ENCODE measurements at places on chromosomes 2 and 18.

DNA sequence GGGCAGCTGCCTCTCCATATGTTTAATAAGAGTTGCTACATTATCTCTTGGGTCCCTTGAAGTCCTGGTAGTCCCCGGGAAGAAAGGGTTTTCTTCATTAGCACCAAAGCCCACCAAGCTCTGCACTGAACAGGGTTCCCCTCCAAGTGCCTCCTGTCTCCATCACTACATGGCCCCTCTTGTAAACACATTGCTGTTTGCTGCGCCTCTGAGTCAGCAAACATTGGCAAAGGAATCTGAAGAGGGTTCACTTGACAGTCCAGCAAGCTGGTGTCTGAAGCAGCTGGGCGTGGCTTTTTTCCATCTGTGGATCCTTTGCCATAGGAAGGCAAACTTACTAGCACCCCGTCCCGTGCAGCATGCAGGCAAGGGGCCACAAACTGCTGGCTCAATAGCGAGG lies 82.8 kb downstream of the TEX51 start:
- DNase-seq, result no peak

- DNase-seq, result no peak
Measured at GRCh38 chr2:53784436-53784835, 2.3 kb downstream of the ASB3 start.

DNA sequence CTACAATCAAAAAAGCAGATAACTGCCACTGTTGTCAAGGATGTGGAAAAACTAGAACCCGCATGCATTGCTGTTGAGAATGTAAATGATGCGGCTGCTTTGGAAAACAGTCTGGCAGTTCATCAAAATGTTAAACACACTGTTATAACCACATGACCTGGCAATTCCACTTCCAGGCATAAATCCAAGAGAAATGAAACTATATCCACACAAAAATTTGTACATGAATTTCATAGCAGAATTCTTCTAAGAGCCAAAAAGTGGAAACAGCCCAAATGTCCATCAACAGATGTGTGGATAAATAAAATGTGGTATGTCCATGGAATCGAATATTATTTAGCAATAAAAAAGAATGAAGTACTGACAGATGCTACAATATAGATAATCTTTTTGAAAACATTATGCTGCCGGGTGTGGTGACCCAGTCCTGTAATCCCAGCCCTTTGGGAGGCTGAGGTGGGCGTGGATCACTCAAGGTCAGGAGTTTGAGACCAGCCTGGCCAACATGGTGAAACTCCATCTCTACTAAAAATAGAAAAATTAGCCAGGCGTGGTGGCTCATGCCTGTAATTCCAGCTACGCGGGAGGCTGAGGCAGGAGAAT lies 32.0 kb downstream of the ERCC3 start:
- no peak for DNase-seq

DNA sequence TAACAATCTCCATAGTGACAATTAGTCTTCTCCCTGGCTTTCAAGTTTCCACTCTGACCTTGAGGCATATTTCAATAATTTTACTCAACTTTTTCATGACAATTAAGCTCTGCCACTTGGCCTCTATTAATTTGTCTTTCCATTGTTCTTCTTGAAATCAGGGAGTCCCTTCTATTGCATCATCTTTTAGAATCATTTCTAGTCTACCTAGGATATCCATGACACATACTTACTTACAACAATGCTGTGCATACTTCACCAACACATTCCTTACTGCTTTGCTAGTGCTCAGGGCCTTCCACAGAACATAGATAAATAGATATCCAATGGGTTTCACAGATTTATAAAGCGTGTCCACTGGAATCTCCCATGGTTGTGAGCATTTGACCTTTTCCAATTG lies 331.5 kb upstream of the LRP1B start:
- no peak for DNase-seq
